ENCODE measurements at places on chromosomes 5 and 9. TPM values are rescaled to one million over a fixed set of nuclear protein-coding genes. Genes with fewer than 3 reads are reported as not detected.

The SPINK13 gene
- not detected for total RNA-seq

The ZNF879 gene
- total RNA-seq, result 2.2 TPM

The C7 gene
- not detected for total RNA-seq

The NADK2 gene
- total RNA-seq, result 24.5 TPM

DNA sequence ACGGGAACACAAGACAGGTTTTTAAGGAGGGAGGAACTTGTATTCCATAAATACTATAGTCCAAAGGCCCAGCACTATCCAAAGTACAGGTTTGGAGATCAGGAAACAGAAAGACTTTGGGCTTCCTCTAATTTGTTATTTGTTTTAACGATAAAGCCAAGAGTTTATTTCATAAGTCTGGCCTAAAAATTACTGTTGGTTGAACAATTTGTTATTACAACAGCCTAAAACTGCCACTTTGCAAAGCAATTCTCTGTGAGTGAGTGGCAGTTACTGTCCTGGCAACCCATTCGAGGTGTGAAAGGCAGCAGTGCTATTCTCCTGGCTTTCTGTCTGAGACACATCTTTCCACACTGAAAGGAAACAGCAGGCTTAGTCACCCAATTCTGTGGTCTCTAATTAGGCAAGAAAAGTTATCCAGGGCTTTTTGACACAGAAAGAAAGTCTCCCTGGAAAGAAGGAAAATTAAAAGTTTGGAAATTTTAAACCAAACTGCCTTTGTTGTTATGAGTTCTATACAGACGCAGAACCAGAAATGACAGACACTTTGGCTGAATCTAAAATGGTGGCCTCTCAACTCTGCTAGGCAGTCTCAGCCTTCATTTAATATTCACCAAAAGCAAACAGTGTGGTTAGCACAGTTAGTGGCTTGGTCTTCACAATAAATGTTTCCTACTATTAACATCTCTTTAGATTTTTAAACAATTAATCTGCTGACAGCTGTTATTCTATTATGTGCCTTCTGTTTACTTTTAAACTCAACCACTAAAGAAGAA, 33.9 kb downstream of the PSMB7 start:
- DNase-seq, result peak; percentile 12

DNA sequence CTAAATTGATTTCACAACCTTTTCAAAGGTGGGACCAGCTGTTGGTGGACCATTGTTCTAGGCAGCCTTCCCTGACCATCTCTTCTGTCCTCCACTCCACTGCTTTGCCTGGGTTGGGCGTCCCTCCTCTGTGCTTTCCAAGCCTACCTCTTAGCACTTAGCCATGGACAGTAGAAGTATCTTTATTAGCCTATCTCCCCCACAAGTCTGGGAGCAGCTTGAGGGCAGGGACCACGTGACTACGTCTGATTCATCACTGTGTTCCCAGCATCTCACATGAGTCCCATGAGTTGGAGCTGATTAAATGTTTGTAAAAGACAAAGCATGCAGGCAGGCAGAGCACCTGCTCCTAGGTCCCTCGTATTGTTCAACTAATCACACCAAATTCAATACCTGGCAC, 20.9 kb downstream of the MORN5 start:
- DNase-seq, result no peak

DNA sequence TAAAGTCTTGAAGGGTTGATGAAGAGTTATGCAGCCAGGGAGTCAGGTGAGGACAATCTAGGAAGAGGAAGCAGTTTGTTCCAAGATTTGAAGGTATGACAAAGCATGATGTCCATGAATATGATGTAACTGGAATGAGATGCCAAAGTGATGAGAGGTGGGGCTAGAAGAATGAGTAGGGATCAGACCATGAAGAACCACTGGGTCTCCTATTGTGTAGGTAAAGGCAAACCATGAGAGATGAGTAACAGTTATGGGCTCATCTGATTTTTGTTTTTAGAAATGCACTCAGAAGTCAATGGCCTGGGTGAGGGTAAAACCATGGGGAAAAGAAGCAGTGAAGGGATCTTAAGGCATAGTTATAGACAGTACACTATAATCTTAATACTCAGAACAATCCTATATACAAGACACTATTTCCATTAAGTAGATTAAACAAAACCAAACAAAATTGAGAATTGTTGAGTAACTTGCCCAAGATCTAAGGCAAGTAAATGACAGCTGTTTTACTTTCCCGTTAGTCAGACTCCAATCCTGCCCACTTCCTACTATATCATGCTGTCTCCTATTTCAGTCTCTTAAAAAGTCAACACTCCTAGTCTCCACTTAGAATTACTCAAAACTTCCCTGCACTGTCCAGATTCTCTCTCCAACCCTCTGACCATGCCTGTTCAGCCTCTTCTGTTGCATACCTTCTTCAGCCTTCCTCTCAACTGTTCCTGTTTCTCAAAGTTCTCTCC, 393.8 kb upstream of the MEF2C start:
- DNase-seq, result no peak
